Uterine smooth muscle cell (primary cell): ENCODE measurements at places on chromosomes 16 and 17. TPM values are rescaled to one million over a fixed set of nuclear protein-coding genes. Genes with fewer than 3 reads are reported as not detected.

HSD17B1 gene
- 2.3 and 3.7 TPM in 2 replicates for total RNA-seq

C16orf89 gene
- total RNA-seq, result 0.12 and 0.22 TPM in 2 replicates

RGS11 gene
- 0.22 and 4.2 TPM in 2 replicates for total RNA-seq

KRT34 gene
- total RNA-seq, result 133 and 203 TPM in 2 replicates

GHDC gene
- total RNA-seq, result 13.3 and 16.5 TPM in 2 replicates

CIITA gene
- under 0.01 and 0.22 TPM in 2 replicates for total RNA-seq

PTX4 gene
- under 0.01 and 0.11 TPM in 2 replicates for total RNA-seq

SARM1 gene
- total RNA-seq, result 7.2 and 9.0 TPM in 2 replicates

C1QTNF8 gene
- not detected in 2 replicates for total RNA-seq

SLC6A4 gene
- 0.11 and 0.12 TPM in 2 replicates for total RNA-seq
